Jurkat, Clone E6-1 (cell line): ENCODE measurements at places on chromosomes 6 and 20.

GRCh38 chr20:50233325-50234212, 42.9 kb downstream of the CEBPB start:
- DNase-seq: no peak

GRCh38 chr20:63587256-63587655, 13.2 kb upstream of the HELZ2 start:
- DNase-seq: no peak

GRCh38 chr6:129287231-129288177, 404.6 kb downstream of the LAMA2 start:
- no peak for DNase-seq

- DNase-seq: no peak
These were observed 185.5 kb upstream of the RALGAPA2 start for GRCh38 chr20:20897922-20898321.

DNA sequence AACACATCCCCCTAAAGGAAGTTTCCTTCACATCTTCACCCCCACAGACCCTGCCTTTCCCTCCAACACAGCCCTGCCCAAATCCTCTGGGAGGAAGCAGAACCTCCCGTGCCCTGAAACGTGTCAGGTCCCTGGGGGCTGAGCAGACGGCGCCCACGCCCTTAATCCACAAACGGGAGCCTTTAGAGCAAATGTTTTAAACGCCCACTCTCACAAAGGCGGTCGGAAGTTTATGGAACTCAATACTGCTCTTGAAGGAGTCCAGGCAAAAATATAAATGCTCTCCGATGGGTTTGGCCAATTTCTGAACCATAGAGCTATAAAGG, 237.1 kb upstream of the AFDN start:
- DNase-seq: no peak

GRCh38 chr6:136383268-136383937, 93.8 kb upstream of the BCLAF1 start:
- no peak for DNase-seq
